ENCODE measurements at places on chromosomes 7 and 10.
A peak's percentile ranks its signal among the peaks of the same experiment; 100 is the strongest.

DNA sequence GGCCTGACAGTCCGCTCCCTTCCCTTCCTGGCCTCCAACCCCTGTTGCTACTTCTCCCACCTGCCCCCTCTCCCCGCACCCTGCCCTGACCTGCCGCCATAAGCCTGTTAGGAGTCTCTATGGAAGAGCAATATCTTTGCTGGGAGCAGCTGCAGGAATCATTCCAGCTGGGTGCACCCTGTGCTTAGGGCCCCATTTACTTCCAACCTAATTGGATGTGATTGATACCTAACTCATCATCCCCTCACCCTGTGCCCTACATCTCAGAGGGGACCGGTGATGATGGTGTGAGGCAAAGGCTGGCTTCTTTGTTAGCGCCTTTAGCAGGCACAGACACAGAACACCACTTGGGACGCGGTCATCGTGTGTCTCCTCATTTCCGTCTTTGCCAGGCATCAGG lies 80.0 kb upstream of the FAM180A start:
- no peak for DNase-seq

DNA sequence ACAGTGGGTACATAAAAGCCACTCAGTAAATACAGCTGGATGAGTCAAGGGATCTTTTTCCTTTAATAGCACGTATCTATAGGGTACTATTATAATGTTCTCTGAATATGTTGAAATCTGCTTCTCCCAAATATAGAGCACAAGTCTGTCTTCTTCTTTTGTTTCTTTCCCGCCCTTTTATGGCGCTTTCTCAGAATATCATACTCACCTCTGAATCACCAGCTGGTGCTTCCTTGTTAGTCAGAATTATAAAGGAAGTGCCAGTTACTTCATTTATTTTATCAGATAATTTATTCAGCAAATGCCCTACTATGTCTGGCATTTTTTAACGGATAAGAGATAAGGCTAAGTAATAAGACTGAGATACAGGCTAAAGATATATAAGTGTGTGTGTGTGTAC lies 772.9 kb downstream of the SORCS3 start:
- no peak for DNase-seq

- DNase-seq, result peak; percentile 25
Measured at GRCh38 chr10:8037941-8038894, 16.3 kb upstream of the GATA3 start.

- no peak for DNase-seq
Measured at GRCh38 chr10:50883629-50884028, 1.8 kb downstream of the A1CF start.

DNA sequence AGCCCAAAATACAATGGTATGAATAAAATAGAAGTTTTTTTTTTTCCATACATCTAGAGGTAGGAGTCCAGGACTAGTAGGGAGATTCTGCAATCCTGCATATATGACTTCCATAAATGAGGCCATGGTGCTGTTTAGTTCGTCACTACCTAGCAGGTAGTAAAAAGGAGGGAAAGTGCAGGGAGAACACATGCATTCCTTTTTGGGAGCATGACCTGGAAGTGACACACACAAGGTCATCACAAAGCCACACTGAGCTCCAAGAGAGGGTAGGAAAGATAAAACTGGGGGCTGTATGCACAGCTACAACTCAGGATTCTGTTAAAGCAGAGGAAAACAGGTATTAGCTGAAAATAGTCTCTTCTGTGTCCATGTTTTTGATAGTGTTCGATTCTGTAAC lies 2.2 kb downstream of the CROT start:
- no peak for DNase-seq

- peak; percentile 79 for DNase-seq
Measured at GRCh38 chr10:97543025-97543546, 29.5 kb upstream of the ANKRD2 start.

DNA sequence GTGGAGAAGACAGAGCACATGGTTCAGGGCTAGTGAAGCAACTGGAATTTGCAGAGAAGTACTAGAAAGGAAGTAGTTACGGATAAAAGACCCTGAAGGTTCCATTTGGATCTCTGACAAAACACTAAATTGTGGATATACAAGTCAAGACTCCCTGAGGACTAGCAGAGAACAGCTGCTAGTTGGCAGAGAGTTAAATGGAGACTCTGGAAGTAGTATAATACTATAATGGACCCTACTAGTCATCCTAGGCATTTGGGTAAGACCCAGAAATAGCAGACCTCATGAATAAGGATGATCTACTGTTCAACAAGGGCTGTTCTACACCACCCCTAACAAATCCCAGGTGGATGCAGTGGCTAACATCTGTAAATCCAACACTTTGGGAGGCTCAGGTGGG lies 19.1 kb downstream of the MCMBP start:
- DNase-seq, result no peak

GRCh38 chr7:137943132-137943551 lies 58.7 kb downstream of the CREB3L2 start:
- DNase-seq, result no peak

DNA sequence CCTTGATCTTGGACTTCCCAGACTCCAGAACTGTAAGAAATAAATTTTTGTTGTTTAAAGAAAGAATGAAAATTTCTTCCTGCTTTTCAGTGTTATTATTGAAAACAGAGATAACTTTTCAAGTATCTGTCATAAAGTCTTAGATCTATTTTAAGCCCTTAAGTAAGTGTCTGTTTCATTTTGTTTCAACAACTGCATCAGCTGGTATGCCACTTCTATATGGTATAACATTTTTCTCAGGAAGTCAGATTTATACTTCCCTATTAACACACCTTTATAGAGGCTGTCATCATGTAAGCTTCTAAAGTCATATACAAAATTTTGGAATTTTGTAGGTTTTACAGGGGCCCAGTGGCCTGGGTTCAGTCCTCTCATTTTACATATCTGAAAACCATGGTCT lies 24.4 kb downstream of the RALA start:
- no peak for DNase-seq

DNA sequence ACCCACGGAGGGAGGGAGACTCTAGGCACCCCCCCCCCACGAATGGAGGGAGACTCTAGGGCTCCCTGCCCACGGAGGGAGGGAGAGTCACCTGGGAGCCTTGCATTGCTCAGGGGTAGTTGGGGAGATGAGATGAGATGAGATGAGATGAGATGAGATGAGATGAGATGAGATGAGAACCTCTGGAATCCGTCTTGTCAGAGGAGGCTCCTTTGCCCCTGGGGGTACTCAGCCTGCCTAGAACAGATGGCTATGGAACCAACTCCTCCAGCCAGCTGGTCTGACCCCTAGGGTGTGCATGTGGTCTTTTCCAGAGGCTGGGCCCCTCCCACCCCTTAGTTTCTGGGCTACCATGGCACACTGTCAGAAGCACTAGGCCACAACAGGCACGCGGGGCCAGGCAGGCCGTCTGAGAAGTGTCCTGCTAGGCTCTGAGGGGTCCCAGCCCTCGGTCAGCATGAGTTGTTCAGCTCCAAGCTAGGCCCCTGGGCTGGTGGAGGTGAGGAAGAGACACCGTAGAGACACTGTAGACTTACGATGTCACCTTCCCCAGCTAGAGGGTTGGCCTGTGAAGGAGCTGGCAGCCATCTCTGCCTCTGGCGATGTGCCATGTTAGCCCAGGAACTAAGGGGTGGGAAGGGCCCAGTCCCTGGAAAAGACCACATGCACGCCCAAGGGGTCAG lies 8.8 kb downstream of the TSPAN15 start:
- DNase-seq, result no peak

- DNase-seq, result no peak
Measured at GRCh38 chr7:5214236-5214635, 24.2 kb downstream of the WIPI2 start.

- DNase-seq, result no peak
Measured at GRCh38 chr10:112751651-112752050, 198.4 kb upstream of the TCF7L2 start.

GRCh38 chr7:15571301-15571878 lies 9.6 kb upstream of the AGMO start:
- no peak for DNase-seq

- DNase-seq, result no peak
Measured at GRCh38 chr10:63324495-63324854, 141.3 kb downstream of the JMJD1C start.

DNA sequence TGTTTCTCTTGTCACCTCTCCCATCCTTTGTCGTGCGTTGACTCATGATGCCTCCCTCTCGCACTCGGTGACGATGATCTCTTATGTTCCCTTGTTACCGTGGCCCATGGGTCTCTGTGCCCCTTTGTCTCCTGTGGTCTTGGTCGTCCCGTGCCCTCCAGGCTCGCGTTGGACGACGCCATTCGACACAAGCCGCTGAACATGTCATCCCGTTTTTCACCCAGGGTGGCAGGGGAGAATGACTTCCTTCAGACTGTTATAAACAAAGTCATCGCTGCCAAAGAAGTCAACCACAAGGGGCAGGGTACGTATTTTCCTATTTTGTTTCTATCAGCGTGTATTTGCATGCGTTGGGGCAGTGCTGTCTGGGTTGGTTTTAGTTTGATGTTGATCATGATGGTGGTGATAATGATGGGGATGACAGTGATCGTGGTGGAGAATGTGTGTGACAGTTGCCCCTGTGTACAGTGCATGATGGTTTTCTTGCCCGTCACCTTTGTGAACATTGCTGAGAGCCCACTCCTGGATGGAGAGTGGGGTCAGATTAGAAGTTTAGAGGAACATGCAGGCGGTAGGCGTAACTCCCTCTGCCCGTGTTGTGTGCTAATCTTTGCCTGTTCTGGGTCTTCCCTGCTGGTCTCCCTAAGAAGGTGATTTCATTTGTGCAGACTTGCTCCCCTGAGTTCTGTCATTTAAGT lies 107.0 kb downstream of the DOCK1 start:
- no peak for DNase-seq

GRCh38 chr7:87209295-87209924 lies 10.1 kb downstream of the TMEM243 start:
- DNase-seq, result no peak

GRCh38 chr7:73844131-73844547 lies 1.8 kb upstream of the METTL27 start:
- no peak for DNase-seq

DNA sequence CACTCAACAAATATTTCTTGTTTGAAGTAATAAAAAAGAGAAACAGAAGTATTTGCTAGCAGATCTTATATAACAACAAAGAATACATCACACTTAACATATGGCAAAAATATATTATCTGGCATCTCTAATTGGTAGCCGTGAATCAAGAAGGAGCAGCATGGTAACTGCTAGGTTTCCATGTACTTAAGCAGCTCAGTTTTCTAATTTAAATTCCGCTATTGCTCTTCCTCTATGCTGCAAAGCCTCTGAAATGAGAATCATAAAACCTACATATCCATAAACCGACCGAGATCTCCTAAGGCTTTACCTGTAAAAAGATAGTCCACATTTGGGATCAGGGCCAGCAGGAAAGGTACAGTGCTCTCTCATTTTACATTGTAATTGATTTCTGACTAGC lies 76.6 kb upstream of the PTPRZ1 start:
- no peak for DNase-seq

GRCh38 chr7:22563621-22564241 lies 63.7 kb upstream of the STEAP1B start:
- DNase-seq, result peak; percentile 55

GRCh38 chr10:63373176-63373575 lies 92.6 kb downstream of the JMJD1C start:
- no peak for DNase-seq

DNA sequence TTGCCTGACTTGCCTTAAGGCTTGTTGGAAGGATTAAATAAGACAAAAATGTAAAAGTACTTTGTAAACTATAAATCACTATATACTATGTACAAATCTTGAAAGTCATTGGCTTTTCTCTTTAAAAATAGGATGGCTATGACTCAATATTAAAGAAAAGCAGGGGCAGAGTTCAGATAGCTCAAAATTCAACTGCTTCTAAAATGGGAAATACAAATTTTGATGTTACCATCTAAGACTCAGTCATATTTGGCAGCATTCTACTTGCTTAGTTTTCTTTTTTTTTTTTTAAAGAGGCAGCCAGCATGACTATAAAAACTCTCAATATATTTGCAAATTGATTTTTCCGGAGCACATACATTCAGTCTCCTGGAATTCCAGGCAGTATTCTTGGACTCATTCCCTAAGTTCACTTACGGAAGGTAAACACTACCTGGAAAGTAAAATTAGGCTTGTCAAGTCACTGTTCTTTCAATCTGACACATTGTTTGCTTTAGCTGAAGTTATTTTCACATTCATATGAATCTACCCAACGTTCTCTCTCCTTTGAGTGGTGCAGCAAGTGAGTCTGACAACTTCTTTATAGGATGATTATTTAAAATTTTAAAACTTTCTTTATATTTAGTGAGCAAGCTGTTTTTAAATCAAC lies 133.8 kb upstream of the CCDC6 start:
- no peak for DNase-seq

GRCh38 chr7:158387546-158387891 lies 200.1 kb downstream of the PTPRN2 start:
- DNase-seq, result no peak

DNA sequence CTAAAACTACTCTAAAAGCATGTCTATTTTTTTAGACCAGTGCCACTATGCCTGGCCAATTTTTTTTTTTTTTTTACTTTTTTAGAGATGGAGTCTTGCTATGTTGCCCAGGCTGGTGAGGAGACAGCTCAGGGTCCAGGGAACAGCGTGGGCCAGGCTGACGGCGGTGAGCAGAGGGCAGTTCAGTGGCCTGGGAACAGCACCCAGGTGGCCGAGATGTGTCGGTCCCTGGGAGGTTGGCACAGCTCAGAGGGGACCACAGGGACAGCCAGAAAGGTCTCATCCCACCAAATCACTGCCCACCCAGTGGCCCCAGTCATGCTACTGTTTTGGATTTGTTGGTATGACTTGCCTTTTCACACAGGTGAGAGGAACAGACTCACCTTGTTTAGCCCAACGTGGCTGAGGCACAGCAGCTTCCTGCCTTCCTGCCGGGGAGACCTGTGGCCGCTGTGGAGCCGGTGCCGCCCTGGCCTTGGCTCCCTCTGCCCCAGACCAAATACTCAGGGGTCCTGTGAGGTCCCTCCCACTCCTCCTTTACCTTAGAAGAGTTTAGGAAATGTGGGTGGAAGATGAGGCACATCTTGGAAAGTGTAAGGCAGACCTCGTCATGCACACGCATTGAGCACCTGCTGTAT lies 109.6 kb downstream of the PTPRE start:
- DNase-seq, result no peak

GRCh38 chr10:69269761-69270160 lies 8.5 kb upstream of the HK1 start:
- DNase-seq, result no peak

DNA sequence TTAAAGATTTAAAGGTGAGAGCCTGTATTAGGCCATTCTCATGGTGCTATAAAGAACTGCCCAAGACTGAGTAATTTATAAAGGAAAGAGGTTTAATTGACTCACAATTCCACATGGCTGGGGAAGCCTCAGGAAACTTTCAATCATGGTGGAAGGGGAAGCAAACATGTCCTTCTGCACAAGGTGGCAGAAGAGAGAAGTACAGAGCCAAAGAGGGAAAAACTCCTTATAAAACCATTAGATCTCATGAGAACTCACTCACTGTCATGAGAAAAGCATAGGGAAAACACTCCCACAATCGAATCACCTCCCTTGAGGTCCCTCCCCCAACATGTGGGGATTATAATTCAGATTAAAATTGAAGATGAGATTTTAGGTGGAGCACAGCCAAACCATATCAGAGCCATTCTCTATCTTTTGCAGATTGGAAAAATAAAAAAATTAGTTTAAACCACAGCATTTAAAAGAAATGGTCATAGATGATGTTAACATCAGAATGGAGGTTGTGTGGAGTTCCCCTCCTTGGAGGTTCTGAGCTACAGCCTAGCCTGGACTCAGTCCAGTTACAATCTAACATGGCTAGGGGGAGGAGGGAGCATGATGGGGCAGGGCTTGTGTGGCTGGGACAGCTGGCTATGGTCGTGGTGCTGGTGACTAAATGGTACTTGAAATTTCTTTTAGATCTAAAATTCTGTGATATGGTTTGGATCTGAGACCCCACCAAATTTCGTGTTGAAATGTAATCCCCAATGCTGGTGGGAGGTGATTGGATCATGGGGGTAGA lies 33.1 kb downstream of the GSTO2 start:
- DNase-seq, result no peak

Measured in activated CD4-positive, alpha-beta T cell treated with anti-CD3 and anti-CD28 coated beads for 48 hours (primary cell).